ENCODE measurements at places on chromosomes 12 and 14.

DNA sequence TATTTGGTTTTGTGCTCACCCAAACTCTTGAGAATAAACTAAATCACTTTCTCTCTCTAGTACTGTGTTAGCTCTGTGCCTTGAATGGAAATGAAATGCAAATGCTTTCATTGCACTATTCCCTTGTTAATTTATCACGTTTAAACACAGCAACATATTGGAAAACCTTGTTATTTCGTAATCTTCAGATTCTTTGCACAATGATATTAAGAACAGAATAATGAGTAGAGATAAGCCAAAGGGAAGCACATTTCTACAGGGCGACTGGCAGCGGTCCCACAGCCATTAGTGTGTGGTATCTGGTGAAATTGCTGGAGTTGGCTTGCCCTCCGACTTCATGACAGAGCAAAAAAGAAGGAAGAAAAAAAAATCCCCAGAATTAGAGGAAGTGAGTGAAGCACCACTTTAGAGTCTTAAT lies 166.1 kb upstream of the E2F7 start:
- peak; percentile 11 for DNase-seq

GRCh38 chr12:46535376-46535775 lies 162.8 kb upstream of the SLC38A2 start:
- DNase-seq = no peak

DNA sequence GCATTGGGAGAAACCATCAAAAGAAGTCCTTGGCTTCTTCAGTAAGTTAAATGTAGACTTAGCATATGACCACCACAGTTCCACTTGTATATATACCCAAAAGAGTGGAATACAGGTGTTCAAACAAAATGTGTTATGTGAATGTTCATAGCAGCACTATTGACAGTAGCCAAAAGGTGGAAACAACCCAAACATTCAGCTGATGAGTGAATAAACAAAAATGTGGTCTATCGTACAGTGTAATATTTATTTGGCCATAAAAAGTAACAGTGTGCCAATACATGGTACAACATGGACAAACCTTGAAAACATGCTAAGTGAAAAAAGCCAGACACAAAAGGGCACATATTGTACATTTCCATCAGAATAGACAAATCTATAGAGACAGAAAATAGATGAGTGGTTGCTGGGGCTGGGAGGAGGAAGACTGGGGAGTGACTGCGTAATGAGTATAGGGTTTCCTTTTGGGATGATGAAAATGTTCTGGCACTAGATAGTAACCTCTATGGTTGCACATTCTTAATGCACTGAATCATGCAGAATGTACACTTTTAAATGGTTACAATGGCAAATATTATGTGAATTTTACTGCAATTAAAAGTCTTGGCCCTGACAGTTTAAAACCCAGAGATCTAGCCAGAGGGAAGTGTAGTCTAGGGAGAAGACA lies 5.5 kb downstream of the ERP29 start:
- DNase-seq = no peak

DNA sequence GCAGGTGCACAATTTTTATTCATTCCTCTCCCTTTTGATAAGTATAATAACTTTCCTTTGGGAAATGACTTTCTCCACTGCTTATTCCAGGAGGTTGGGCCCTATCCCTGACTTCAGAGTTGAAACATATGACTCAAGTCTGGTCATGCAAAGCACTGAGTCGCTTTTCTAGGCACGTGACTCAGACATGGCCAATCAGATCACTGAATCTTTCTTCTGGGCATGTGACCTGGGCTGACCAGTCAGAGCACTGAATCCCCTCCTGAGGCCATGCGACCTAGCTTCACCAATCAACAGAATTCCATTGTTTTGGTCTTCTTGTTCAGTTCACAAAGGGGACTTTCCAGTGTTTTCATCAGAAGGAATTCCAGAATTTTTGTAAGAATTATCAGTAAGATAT lies 377.1 kb upstream of the KITLG start:
- DNase-seq = no peak

DNA sequence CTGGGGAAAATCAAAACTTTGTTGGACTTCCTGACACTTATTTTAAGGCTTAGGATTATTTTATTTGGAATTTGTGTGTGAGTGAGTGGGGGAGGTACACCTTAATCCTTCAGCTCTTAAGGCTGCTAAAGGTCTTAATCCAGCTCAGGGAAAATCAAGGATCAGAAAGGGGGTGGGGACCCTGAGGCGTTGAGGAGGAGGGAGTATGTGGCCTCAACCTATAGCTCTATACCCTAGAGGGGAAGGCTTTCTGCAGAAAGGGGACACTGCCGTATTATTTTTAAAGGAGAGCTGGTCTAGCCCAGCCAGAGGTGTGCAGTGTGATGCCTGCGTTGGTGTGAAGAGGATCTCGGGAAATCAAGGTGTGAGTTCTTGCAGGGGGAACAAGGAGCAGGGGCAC lies 20.0 kb downstream of the IRF2BPL start:
- DNase-seq = no peak

DNA sequence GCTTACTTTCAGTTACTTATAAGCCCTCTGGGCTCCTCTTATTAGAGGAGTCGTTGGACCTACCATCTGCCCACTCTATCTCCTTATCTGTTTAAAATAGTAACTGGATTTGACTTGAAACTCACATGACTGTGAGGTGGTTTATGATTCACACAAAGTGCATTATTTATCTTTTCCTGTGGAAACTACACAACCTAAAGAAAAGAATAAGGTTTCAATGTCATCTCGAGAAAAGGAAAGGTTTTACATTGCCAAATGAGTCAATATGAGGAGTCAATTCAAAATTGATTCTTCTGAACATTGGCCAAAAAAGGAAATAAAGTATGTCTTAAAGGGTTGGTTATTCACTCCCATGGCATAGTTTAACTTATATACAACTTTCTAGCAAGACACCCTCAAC lies 225.0 kb upstream of the G2E3 start:
- DNase-seq = no peak

DNA sequence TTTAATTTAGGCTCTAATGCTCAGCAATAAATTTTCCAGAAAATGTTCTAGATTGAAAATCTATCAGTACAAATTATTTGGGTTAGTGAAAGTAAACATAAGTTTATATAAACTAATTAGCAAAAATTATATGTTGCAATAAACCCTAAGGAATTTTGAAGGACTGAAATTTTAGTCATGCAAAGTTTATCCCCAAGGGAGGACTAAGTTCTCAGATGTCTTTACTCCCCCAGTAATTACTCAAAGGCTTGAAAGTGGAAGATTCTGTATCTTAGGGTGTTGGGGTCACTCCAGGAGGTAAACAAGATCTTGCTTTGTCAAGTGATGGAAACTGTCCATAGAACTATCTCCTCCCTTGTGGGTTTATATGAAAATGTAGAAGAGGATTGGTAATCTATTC lies 183.7 kb downstream of the AKAP6 start:
- DNase-seq = no peak

DNA sequence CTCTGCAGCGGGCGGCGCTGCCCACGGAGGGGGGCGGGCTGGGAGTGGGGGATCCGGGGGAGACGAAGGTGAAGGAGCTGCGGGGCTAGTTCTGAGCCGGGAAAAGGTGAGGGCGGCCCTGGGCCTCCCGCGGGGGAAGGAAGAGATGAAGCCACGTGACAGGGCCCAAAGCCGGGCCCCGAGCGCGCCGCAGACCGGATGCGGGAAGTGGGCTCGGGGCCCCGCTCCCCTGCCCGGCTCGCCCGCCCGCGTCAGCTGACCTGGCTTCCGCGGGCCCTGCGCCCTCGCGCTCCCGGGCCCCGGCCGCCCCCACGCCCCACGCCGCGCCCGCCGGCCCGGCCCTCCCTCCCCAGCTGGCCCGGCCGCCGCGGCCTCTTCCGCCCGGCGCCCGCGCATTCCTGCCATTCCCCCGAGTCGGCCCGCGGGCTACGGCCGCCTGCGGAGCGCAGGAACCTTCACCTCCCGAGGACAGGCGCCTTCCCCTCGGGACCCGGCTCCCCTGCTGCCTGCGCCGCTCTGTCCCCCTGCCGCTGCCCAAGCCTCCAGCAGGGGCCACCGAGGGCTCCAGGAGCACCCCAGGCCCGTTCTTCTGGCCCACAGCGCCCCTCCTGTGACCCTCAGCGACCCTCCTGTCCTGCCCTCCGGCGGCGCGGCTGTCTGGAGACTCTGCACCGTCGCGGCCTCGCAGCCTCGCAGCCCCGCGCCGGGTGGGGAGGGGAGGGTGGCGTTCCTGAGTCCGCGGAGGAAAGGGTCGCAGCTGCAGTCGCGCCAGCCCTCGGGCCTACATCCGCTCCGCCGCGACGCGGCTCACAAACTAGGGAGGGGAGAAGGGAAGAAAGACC lies 20.4 kb downstream of the NINJ2 start:
- DNase-seq = peak; percentile 90

DNA sequence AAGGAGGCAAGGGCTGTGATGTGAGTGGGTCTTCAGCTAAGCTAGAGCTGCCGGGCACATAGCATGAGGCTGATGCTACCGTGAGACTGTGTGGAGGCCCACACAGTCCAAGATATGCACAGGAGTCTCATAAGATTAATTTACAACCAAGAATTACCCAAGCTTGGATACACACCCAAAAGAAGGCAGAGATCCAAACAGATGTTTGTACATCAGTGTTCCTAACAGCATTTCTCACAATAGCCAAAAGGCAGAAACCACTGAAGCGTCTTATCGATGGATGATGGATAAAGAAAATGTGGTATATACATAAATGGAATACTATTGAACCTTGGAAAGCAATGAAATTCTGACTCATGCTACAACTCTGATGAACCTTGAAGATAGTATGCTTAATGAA lies 40.8 kb upstream of the RIC8B start:
- no peak for DNase-seq

DNA sequence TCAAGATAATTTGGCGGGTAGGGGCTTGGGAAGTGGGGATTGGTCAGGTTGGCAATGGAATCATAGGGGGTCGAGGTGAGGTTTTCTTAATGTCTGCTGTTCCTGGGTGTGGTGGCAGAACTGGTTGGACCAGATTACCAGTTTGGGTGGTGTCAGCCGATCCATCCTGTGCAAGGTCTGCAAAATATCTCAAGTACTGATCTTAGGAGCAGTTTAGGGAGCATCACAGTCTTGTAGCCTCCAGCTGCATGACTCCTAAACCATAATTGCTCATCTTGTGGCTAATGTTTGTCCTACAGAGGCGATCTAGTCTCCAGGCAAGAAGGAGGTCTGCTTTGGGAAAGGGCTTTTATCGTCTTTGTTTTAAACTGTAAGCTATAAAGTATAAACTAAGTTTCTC lies 868.4 kb downstream of the DIO2 start:
- DNase-seq = no peak

GRCh38 chr14:51472881-51473280 lies 178.8 kb upstream of the FRMD6 start:
- DNase-seq = no peak

DNA sequence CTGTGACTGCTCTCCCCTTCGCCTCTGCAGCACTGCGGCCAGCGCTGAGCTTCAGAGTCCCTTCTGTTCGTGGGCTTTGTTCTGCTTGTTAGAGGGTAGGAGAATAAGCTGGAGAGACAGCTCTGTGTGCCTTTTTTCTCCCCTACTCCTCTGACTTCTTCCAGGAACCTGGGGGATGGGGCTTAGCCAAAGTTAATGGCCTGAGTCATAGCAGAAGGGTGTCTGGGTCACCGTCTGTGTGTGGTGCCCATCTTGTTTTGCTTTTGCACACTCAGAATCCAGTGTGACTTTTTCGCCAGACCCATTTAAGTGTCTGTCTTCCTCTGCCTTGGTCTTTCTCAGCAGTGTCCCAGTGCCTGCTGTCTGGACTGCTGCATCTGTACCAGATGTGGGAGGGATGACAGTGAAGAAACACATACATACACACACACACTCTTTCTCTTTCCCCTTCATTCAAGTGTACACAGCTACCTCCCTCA lies 3.0 kb downstream of the KIF5A start:
- no peak for DNase-seq

GRCh38 chr14:101992708-101993107 lies 28.3 kb downstream of the DYNC1H1 start:
- peak; percentile 6 for DNase-seq

DNA sequence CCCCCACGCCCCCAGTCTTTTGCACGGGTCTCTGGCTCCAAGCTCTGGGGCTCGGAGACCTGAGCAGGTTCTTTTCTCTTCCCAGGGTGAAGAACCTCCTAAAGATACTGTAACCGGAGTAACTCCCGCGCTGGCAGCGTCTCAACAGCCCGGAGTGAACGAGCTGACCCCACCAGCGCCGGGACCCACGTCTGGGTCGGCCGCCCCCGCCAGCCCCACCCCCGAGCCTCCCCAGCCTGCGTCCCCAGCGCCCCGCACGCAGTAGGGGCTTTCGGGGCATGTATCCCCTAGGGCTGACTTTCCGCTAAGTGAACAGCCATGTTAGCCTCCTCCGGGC lies 858 bp downstream of the SLC35F4 start:
- no peak for DNase-seq

DNA sequence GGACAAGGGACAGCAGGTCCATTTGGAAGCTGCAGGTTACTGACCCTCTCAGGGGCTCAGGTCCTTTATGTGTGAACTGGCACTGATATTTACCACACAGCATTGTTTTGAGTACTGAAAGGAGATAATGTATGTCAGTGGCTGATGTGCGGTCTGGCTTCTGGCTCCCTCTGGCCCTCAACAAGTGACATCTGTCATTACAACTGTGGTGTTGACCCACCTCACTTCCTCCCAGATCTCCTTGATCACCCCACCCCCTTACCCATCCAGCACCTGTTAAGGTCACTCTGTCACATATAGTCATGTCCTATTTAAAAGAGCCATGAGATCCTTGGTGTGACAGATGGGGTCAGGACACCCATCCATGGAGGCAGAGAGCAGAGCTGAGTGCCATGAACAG lies 22.7 kb upstream of the PRIMA1 start:
- no peak for DNase-seq

- DNase-seq = no peak
Measured at GRCh38 chr12:106594447-106594846, 11.6 kb downstream of the RFX4 start.

GRCh38 chr12:76274420-76275083 lies 73.7 kb downstream of the BBS10 start:
- DNase-seq = no peak

- no peak for DNase-seq
Measured at GRCh38 chr14:91751719-91752118, 19.8 kb upstream of the CATSPERB start.

DNA sequence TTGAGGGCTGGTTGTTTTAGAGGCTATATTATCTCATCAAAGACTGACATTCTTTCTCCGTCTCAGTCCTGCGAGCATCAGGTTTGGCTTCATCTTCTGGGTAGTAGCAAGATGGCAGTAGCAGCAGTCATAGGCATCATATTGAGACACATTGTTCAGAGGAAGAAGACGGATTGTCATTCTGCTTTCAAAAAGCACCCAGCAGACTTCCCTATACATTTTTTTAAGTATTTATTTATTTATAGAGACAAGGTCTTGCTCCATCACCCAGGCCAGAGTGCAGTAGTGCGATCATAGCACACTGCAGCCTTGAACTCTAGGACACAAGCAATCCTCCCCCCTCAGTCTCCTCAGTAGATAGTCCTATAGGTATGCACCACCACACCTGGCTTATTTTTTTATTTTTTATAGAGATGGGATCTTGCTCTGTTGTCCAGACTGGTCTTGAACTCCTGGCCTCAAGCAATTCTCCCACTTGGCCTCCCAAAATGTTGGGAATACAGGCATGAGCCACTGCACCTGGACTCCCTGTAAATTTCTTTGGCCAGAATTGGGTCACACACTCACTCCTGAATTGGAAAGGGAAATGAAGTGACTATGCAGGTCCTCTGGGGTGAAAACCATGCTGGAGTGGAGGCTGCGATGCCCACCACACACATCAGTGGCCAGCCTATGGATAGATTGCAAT lies 125.4 kb downstream of the SLC38A6 start:
- DNase-seq = no peak
